ENCODE measurements at places on chromosomes 3 and 15.
A peak's percentile ranks its signal among the peaks of the same experiment; 100 is the strongest.

GRCh38 chr3:37287776-37288175, 113.4 kb upstream of the LRRFIP2 start:
- no peak for DNase-seq

DNA sequence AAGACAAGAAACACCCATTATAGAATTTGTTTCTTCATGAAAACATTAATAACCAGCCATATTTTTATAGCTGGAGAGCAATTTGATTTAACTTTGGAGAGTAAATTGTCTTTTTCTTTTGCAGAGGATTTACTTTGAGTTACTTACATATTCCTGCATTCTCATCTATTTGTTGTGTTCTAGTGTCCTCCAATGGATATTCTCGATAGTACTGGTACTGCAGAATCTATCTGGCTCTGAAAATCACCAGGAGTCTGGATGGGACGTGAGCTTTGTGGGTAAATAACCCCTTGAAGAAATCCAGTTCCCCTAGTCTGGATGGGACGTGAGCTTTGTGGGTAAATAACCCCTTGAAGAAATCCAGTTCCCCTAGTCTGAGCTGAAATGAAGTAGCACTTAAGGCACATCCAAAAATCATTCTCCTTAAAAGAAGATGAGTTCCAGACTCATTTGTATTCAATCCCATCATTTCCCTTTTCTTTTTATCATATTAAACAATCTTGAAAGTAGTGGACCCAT, 294.1 kb upstream of the UBE2E2 start:
- no peak for DNase-seq

- no peak for DNase-seq
Observed at GRCh38 chr15:36753173-36753572, 173.7 kb downstream of the CDIN1 start.

DNA sequence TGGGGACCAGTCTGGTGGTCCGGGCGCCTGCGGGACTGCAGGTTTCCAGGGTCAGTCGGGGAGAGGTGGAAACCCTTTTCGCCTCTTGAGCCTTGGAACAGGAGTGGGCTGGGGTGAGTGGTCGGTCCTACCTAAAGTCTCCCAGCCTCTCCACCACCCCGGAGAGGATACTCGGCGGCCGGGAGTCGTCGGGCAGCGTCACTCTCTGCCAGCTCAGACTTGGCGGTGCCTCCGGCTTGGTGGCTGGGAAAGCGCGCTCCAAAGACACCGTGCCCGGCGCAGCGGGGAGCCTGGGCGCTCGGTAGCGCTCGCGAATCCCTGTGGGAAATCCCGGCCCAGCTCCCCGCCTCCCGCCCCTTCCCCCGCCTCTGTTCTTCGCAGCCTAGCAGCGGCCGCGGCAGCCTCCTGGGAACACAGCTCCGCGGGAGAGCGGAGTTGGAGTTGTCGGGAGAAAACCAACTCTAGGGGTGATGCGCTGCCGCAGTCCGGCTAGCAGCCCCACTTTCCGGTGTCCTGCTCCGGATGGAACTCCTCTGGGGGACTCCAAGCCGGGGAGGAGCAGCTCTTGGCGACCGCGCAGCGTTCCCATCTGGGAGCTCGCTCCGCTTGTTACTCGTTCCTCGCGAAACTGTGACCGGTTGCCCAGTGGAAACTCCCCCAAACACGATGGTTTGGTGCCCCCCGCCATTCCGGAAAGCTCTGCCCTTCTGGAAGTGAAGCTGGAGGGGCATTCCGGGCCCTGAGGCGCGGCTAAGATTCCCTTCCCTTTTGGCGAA, 1.4 kb downstream of the EPHB1 start:
- DNase-seq = no peak

DNA sequence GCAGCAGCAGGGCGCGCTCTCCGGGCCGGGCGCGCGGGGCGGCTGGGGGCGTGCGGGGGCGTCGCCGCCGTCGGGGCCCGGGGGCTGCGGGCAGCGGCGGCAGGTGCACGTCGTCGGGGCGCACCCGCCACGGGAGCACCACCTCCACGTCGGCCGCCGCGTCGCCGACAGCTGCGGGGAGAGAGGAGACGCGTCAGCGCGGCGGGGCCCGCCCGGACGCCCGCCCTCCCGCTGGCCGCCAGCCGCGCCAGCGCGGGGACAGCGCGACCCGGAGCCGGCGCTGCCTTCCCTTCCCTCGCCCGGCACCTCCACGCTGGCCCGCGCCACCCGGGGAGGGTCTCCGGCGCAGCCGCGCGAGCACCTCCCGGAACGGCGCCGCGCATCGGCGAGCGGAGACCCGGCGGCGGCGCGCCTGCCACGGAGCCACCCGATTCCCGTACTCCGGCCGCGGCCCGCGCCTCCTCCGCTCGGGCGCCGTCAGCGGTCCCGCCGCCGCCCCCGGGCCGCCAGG, 481 bp downstream of the ADAMTS17 start:
- DNase-seq = no peak

GRCh38 chr3:76370749-76371520, 585.6 kb upstream of the ZNF717 start:
- no peak for DNase-seq

- DNase-seq = no peak
Observed at GRCh38 chr3:73094951-73095350, 33.5 kb downstream of the EBLN2 start.

- DNase-seq = no peak
Observed at GRCh38 chr3:126295407-126295939, 61.7 kb downstream of the KLF15 start.

- DNase-seq = no peak
Observed at GRCh38 chr3:46127503-46127902, 80.6 kb downstream of the CCR1 start.

GRCh38 chr15:36294359-36294758, 285.1 kb upstream of the CDIN1 start:
- DNase-seq = no peak

DNA sequence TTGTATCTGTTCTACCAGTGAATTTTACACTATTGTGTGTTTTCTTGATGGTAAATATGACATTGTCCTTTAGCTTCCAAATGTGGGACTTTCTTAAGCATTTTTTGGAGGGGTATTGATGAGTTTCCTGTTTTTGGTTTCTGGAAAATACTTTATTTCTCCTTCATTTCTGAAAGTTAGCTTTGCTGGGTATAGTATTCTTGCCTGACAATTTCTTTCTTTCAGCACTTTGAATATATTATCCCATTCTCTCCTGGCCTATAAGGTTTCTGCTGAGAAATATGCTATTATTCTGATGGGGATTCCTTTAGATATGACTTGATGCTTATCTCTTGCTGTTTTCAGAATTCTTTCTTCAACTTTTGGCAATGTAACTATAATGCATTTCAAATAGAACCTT, 15.4 kb upstream of the ATP2C1 start:
- DNase-seq = no peak

DNA sequence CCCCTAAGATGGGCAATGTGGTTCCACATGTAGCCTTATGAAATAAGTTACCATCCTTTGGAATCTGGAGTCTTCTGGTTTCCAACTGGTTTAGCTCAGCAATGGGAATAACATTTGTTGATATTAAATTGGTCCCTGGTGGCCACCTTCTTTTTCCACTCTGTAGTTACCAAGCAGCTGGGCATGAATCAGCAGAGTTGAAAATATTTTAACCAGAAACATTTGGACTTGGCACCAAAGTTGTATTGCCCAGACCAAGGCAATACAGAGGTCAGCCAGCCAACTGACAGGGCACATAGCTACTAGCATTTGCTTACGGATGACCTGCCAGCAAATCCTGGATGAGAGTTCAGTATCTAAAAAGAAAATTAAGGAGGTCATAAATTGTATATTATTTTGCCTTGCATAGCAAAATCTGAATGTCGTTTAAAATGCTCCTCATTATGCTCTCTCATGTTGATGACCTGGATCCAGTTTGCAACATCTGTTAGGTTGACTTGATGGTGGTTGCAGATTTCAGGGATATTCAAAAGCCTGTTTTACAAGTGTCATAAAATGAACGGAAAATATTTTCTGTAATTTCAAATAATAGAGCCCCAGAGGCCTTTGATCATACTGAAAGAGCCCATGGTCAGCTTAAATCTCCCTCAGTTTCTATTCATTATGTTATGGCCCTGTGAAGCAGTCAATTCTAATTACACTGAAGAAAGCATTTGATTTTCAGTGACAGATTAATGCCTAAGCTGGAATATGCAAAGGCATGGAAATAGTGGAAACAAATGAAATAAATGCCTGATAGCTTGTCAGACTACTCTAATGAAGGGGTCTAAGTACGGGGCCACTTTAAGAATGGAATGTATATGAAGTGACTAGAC, 54.6 kb downstream of the PPM1L start:
- DNase-seq = no peak

DNA sequence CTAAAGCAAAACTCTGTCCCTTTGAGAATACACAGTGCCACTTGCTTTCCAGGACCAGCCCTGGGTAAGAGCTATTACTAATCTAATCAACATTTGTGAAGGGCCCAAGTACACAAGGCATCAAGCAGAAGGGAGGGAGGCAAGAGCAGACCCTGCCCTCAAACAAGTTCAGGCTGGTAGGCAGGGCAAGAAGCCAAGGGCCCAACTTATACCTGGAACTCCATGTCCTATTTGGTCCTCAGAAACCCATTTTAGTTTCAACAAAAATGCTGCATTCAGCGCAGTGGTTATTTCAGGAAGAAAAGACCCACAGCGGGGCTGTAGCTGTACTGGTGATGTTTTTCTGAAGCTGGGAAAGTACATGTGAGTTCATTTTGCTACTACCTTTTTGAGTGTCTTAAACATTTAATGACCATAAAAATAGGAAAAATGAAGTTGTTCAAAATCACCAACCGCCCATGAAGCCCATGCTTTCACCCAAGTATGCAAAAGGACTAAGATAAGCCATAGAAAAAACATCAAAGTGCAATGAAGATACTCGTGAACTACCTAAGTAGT, 2.8 kb downstream of the RPS17 start:
- no peak for DNase-seq

- no peak for DNase-seq
Observed at GRCh38 chr3:74858086-74858485, 243.6 kb upstream of the CNTN3 start.

DNA sequence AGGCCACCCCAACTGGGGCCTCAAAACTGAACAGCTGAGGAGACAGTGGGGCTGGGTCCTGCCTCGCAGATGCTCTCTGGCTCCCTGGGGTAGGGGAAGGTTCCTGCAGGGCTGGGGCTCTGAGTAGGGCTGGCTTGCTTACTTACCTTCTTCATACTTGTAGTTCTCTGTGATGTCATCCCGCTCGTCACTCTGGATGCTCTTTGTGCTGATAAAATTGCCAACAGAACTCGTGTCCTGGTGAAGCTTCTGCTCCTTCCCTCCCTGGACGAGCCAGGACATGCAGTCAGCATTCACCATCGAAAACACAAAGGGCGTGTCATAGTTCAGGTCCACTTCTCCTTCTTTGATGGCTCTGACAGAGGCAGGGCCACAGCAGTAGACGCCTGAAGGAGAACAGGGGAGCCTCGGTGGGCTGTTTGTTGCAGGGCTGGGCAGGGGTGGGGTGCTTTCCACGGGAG, 17.9 kb upstream of the EPB42 start:
- no peak for DNase-seq

- DNase-seq = no peak
Observed at GRCh38 chr15:99371180-99372103, 120.2 kb downstream of the LRRC28 start.

DNA sequence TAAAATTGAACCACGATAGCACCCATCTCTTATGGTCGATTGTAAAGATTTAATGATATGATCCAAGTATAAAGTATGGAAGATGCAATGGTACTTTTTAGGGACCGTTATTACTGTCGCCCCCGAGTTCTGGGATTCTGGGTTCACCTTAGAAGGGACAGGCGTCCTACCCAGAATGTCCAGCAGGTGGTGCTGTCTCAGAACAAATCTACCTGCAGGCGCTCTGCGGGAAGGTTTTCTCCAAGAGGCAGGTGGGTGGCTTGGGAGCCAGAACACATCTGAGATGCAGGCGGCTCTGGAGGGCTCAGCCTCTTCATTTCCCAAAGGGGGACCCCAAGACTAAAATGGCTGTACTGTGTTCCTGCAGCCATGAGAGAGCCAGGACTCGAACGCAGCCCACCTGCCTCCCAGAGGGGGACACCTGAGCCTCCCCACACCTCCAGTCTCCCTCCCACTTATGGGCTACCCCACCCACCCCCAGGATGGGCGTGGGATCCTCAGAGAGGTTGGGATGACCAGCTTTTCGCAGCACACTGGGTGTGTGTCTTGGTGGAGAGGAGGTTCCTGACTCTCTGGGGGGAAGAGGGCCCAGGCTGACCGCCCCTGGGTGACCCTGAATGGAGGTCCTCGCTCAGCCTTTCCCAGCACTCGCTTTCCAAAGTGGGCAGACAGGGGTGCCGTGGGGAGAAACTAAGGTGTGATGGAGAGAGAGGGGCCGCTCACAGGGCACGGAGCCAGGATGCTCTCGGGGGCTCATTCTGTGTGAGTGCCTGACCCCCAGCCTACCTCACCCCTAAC, 28.1 kb upstream of the CORO2B start:
- peak; percentile 83 for DNase-seq

DNA sequence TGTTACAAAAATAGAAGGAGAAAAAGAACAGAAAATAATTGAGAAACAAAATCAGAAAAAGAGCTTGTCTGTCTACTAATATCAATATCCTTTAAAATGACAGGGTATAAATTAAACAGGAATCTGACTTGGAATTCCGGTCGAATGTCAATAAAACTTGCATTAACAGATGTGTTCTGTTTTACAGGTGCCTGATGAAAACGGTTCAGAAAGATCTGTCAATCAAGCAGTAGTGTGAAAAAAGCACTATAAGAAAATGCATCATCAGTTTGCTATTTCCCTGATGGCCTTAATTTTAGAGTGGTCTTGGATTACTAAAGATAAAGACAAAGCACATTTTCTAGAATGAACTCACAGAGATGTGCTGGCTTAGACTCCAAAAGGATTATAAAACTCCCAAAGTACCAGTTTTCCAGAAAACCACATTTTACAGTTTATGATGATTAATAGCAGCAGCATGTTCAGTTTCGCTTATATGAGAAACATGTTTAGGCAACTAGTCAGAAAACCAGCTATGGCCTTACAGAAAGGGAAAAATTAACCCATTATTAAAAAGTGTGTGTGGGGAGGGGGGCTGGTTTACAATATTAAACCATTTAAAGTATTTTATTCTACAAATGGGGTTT, 8.2 kb upstream of the C3orf38 start:
- no peak for DNase-seq

- DNase-seq = peak; percentile 59
Observed at GRCh38 chr15:40272485-40273056, 10.3 kb downstream of the ANKRD63 start.

DNA sequence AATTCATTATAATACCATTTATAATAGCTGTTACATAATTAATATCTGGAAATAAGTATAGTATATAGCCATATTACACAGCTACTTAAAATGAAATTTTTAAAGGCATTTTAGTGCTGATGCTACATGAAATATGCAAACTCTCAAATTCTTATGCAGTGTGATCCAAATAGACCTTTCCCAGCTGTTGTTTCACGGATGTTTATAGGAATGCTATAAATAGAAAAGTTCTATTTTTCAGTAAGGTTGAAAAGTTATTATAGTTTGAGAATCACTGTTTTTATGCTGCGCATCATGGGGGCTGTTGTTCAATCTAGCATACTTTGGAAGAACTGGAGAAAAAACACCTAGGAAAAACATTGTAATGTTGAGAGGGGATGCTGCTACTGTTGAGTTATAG, 147.7 kb upstream of the TRIM42 start:
- DNase-seq = no peak

Measured in HT-29 (cell line).